ENCODE measurements at places on chromosomes 11 and 22.
A peak's percentile ranks its signal among the peaks of the same experiment; 100 is the strongest.

DNA sequence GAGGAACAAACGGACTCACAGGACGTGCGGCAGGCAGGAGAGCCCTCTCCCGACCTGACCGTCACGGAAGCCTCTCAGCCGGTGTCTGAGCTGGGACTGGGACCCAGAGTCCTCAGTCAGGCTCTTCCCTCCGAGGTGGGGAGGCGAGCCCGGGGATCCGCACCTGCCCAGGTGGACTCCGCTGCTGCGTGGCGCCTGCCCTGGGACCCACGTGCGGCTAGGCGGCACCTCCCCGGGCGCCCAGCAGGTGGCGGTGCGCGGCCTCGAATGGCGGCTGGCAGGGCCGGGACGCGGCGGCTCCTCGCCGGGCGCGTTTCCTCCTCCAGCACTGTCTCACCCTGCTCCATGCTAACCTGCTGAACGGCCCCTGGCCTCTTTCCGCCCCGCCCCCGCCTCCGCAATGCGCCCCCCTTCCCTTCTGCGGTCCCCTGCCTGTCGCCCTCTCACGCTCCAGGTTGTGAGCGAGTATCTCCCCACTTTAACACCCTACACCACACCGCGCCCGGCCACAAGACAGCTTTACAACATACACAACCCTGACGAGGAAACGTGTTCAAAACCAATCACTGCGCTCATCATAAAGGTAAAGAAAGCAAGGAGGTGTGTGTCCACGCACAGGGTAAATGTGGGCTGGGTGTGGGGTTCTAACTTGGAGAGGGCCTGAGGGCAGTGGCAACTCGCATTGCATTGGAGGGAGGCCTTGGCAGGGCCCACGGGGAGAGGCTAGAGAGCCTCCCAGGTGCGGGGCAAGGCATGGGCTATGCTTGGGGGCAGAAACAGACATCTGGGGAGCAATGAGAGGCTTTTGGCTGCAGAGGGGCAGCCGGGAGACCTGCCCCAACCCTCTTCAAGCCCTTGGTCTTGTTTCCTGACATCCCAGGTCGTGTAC lies 25.9 kb upstream of the ATXN10 start:
- DNase-seq = peak; percentile 54

DNA sequence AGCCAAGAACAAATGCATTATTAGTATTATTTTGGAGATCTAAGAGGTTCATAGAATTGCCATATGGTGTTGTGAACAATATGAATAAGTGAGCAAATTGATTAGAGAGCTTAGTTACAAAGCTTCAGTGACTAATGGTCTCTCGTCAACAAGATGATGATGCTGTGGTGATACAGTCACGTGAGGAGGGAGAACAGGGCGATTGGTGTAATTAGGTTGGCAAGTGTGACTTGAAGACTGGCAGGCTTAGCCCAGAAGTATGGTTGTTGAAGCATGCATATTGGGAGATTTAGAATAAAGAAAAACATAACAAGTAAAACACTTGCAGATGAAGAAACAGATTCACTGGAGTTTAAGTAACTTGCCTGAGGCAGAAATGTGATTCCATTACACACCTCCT lies 100.6 kb upstream of the SORL1-AS1 start:
- DNase-seq = no peak

DNA sequence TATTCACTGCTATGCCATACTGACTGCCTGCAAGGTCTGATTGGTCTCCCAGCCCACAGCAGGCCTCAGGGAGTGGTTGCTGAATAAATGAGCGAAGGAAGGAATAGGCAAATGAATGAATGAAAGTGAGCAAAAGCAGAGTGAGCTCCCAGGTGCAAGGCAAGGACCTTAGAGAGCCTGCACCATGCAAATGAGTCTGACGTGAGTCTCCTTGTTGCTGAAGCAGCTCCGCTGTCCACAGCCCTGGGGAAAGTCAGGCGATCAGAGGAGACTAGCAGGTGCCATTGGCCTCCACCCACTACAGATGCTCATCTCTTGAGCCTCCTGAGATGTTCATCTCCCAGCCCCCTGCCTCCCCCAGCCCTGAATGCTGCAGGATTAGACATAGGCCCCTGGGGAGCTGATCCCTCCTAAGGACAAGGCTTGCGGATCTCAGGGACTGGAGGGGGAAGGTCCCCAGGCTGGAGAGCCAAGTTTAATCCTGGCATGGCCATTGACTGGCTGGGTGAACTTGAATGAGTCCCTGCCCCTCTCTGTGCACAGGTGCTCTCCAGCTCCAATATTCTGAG lies 22.1 kb downstream of the GDPD5 start:
- no peak for DNase-seq

DNA sequence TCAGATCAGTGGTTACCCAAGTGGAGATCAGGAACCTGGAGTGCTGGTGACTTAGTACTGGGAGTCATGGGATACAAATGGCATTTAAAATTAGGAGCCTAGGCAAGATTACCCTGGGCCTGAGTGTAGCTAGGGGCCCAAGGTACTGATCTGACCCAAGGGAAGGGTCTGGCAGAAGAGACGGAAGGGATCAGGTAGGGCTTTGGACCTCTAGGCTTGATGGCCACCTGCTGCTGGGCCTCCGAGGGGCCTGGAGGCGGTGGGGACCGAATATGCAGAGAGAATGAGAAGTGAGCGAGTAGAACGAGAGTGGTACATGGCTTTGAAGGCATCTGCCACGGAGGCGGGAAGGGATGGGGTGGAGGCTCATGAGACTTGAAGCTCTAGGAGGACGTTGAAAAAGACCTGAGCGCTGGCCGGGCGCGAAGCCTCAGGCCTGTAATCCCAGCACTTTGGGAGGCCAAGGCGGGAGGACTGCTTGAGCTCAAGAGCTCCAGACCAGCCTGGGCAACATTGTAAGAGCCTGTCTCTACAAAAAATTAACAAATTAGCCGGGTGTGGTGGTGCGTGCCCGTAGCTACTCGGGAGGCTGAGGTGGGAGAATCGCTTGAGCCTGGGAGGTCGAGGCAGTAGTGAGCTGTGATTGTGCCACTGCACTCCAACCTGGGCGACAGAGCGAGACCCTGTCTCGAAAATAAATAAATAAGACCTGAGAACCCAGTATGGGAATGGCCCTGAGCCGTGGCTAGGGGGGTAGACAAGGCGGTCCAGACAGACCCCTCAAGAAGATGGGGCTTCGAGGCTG lies 563 bp upstream of the PPIL2 start:
- no peak for DNase-seq

GRCh38 chr22:42945027-42945426 lies 69.9 kb downstream of the PACSIN2 start:
- DNase-seq = no peak

DNA sequence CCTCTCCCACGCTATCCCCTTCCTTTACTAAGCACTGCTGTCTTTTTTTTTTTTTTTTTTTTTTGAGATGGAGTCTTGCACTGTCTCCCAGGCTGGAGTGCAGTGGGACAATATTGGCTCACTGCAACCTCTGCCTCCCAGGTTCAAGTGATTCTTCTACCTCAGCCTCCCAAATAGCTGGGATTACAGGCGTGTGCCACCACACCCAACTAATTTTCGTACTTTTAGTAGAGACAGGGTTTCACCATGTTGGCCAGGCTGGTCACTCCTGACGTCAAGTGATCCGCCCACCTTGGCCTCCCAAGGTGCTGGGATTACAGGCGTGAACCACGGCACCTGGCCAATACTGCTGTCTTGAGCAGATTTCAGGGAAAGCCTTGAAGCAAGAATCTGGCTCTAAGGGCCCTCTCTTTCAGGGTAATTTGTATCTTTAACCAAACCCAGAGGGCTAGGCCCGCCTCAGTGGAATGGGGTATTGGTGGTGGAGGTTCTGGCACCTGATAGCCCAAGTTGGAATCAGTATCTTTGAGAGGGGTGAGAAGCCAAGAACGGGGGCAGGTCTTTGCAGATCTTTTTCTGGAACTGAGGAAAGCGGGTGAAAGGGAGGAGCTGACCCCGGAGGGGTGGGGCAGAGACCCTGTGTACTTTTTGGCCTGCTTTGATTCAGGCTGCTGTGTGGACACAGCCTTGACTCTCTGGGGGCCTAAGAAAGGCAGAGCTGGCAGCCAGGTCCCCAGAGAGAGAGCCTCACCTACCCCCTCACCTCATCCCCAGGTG lies 37.0 kb downstream of the TRIOBP start:
- DNase-seq = no peak

GRCh38 chr11:26507229-26507628 lies 64.8 kb downstream of the MUC15 start:
- DNase-seq = no peak

- no peak for DNase-seq
Measured at GRCh38 chr11:41042688-41043087, 416.8 kb downstream of the LRRC4C start.

DNA sequence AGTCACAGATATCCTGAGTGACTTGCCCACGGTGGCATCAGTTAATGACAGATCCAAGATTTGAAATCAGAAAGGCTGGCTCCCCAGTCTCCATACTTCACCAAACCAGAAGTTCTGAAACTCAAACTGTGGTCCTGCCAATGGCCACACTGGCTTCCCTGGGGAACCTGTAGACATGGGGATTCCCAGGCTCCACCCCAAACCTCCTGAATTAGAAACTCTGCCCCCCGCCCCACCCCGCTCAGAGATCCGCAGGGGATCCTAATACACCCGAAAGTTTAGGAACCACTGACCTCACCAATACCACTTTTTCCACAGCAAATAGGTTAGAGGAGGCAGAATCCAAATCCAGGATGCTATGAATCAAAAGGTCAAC lies 15.3 kb downstream of the RTN4RL2 start:
- DNase-seq = no peak

- DNase-seq = peak; percentile 84
Measured at GRCh38 chr22:27100789-27101188, 443.4 kb downstream of the MIAT start.

- DNase-seq = no peak
Measured at GRCh38 chr11:132185726-132186592, 815.5 kb downstream of the NTM start.

DNA sequence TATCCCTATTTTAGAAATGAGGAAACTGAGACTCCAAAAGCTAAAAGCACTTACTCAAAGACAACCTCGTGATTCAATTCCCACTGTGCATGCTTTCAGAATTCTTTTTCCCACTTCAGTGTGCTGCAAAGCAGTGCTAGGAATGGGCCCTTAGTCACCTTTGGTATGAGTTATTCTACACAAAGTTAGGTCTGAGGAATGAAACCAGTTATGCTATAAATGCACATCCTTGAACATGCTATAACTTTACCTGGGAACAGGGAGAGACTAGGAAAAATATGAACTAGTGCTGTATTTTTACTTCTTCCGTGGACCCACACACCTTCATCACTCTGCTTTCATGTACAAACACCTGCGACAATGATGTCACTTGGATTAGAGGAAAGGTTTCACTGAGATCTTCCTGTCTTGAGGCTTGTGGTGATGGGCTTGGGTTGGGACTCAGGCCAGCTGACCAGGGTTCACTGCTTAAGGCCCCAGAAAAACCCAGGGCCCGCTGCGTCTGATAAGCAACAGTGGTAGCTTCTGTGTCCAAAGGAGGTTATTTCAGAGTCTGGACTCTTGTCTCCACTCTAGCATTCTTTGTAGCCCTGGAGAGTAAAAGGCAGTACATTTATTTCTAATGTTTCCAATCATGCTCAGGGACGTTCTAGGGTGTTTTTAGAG lies 81.6 kb downstream of the ZC3H12C start:
- DNase-seq = peak; percentile 65

- no peak for DNase-seq
Measured at GRCh38 chr22:22847241-22847640, 40.4 kb upstream of the IGLL5 start.

- DNase-seq = no peak
Measured at GRCh38 chr11:91093141-91093540, 870.3 kb upstream of the CHORDC1 start.

- DNase-seq = no peak
Measured at GRCh38 chr11:47534704-47535251, 18.2 kb downstream of the CELF1 start.

- DNase-seq = no peak
Measured at GRCh38 chr11:73315293-73316020, 7.4 kb downstream of the ARHGEF17 start.

DNA sequence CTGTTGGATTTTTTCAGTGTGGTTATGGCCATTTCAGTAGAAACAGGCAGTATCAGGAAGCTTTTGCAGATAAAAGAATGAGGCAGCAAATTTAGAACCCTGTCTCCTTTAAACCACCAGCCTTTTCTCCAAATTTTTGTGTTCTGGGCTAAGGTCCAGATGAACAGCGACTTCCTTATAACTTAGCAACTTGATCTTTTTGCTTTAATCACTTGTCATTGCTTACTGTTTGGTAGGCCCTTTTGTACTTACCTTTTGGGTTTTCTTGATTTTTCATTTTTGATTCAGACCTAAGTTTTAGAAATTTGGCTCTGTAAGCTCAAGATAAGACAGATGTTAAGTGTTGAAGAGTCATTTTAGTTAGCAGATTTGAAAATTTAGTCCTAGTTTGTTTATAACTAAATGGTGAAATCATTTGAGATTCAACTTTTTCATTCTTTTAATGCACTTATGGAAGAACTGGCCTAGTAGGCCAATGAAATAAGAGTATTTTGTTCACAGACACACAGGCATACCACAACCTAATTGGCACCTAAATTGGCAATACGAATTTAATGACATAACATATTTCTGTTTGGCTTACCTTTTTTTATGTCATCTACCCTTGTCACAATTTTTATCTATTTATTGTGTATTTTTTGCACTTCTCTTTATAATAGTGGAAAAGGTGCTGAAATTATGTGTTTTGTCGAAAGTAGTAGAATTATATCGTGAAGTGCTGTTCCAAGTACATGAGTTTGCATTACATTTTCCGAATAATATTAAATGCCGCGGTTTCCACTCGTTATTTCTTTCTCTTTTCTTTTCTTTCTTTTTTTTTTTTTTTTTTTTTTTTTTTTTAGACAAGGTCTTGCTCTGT lies 2.1 kb downstream of the RTN3 start:
- no peak for DNase-seq

- no peak for DNase-seq
Measured at GRCh38 chr22:30866811-30867271, 101.7 kb downstream of the MORC2 start.

DNA sequence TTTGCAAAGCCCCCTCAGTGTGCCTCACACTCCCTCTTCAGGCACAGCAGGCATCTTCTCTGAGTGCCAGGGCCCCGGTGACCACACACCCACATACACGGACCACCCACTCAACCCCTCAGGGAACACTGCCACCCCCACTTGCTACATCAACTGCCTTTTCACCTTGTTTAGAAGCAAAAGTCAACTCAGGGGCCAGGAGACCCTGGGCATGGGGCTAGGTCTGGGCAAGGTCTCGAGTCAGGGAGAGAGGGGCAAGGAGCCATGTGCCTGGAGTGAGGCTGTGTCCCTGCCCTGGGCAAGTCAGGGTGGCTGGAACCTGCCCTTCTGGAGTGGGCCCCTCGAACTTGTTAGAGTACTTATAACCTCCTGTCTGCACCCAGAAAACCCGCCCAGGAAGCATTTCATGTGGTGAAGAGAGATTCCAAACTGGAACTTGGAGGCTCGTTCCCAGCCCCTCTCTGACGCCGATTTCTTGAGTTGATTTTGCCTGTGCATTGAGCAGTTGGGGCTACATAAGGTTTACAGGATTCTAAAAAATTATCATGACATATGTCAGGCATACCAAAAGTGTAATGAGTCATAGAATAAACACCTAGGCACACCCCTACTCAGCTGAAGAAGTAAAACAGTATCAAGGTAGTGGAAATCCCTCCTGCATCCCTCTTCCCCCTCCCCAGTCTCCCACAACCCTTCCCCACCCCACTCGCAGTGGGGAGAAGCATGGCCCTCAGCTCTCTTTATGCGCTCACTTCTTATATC lies 74.3 kb downstream of the MYEOV start:
- no peak for DNase-seq

- peak; percentile 80 for DNase-seq
Measured at GRCh38 chr11:46295312-46296058, 18.0 kb downstream of the CREB3L1 start.

Data from ACHN (cell line).